Stimulated activated CD8-positive, alpha-beta memory T cell treated with anti-CD3 and anti-CD28 coated beads, Interleukin-15, amount 100 ng/mL, for 4 hours (primary cell): ENCODE measurements at places on chromosomes 2 and 18.

- no peak for DNase-seq
Measured at GRCh38 chr2:20514596-20515269, 67.9 kb downstream of the RHOB start.

DNA sequence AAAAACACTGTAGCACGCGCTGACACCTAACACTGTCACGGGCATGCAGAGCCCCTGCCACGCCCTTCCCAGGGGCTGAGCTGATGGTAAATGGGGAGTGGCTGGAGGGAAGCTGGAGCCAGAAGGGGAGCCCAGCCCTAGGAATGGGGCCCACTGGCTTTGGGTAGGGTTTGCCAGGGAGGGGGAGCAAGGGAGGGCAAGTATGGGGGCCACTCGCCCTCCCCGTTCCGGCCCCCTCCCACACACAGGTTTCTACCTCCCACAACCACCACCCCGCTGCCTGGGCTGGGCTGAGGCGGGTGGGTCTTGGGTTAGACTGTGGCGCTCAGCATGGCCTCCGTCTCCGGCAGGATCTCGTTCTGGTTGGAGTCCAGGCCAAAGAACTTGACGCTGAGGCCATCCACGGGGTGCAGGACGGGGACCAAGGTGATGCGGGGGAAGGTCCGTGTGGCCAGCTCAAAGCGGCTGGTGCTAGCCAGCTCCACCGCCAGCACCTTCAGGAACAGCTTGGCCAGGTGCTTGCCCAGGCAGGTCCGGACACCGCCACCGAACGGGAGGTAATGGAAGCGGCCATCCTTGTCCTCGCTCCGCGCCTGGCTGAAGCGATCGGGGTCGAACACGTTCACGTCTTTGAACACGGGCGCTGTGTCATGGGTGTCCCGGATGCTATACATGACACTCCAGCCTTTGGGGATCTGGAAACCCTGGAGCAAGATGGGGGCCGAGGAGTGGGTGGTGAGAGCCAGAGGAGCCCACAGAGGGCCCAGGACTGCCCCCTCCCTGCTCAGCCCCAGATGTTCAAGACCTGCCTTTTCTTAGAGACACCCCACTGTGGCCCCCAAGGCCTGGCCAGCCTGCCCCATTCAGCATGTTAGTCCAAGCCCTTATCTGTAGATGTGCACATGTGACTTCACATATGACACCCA lies 15.5 kb downstream of the CYP26B1 start:
- DNase-seq = no peak

- no peak for DNase-seq
Measured at GRCh38 chr2:157262248-157262647, 4.7 kb downstream of the GALNT5 start.

DNA sequence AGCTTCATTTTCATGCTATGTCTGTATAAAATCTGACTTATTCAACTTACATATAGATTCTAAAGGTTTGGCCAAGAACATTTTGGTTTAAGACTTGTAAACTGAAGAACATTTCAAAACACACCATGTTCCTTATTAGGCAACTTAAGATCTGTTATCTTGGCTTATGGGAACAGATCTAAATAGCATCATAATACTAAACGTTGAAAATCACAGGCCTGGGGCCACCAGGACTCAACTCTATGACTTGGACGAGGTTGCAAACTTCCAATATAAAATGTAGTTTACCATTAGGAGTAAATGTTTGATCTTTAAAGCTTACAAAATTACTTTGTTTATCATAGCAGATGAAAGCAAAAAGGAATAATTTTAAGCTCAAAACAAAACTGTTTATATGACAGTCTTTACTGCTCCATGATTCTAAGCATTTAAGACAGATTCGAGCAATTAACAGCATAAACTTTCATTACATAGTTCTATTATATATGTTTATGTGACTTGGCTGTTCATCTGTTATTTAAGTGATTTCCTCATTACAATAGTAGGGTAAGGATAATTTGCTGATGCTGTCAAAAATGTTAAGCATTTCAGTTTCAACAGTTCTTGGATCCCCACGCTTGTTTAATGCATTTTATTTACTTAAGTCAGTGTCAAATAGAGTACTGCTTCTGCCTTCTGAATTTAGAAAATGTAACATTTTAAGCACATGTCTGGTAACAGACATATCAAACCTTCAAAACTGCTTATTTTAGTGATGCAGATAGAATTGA lies 8.3 kb downstream of the TCF4 start:
- no peak for DNase-seq

GRCh38 chr2:210461401-210461800 lies 15.2 kb downstream of the LANCL1 start:
- DNase-seq = no peak

DNA sequence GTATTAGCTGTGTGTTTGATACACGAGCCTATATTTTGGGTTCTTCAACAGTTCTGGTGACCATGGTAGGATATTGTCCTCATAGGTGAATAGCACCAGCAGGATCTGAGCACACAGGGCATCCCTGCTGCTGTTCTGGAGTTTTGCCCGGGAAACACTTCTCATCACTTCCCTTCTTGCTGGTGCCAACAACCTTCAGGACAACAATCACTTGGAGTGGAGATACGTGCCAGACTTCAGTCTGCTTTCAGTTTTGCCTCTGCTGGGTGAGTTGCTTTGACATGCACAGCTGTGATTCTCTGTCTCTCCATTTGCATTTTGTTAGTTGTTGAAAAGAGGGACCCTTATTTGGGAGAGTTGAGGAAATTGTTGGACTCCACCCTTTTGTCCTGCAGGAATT lies 1347.2 kb upstream of the DDX18 start:
- DNase-seq = no peak

- DNase-seq = peak; percentile 43
Measured at GRCh38 chr2:28681158-28681571, 70.5 kb upstream of the PPP1CB start.

- no peak for DNase-seq
Measured at GRCh38 chr2:30255466-30256408, 24.4 kb downstream of the LBH start.

GRCh38 chr18:52007105-52007504 lies 332.9 kb upstream of the DCC start:
- DNase-seq = no peak

DNA sequence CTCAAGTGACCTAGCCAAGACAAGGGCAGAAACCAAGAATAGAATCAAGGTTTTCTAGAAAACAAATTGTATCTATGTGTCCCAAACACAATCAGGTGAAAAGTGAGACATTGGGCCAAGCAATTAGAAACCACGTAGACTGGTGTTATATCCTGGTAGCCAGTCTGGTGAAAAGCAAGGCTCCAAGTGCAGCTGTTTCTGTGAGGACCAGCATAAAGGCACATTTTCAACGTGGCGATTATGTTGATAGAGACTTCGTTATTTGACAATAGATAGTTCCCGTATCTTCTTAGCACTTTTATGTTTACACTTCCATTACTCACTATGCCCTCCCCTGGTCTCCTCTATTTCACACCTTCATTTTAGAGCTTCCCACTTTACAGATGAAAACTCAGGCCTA lies 103.2 kb upstream of the ZFP36L2 start:
- DNase-seq = no peak

GRCh38 chr2:132797556-132797955 lies 127.6 kb upstream of the LYPD1 start:
- DNase-seq = no peak

DNA sequence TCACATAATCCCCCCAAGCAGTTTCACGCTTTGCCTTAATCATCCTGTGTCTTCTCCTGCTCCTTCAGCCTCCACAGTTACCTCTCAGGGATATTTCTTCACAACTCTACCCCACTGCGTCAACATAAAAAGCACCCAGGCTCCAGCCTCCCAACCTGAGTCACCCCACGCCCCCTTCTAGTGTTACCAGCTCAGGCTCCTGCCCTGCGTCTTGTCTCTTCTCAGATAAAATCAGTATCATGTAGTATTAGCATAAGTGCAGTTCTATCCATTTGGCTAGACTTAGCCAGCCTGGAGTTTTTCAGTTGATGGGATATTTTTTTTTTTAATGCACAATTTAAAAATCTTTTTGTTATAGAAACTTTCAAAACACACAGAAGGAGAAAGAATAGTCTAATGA lies 9.6 kb upstream of the PELI1 start:
- no peak for DNase-seq

DNA sequence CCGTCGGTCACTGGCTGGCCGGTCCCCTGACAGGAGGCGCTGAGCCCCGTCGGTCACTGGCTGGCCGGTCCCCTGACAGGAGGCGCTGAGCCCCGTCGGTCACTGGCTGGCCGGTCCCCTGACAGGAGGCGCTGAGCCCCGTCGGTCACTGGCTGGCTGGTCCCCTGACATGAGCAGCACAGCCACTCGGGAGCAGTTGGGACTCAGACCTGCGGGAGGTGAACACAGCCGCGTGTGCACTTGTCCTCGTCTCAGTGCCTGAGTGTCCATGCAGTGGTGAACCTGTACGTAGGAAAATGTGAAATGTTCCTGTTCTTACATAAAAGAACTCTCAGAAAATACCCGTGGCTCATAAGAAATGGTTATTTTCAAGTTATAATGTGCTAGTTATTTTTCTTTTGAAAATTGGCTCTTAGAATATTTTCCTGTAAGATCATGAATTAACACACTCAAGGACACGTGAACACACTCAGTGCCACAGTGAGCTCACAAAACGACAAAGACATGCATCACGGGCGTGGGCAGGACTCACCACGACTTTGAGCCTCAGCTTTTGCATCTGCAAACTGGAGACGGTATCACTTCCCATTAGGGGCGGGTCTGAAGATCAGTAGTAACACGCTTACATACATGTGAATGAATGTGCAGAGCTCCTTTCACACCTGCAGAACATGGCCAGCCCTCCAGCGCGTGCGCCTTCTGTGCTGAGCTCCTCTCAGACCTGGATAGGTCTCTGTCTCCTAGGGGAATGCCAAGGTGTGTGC lies 21.1 kb upstream of the NFATC1 start:
- DNase-seq = no peak

DNA sequence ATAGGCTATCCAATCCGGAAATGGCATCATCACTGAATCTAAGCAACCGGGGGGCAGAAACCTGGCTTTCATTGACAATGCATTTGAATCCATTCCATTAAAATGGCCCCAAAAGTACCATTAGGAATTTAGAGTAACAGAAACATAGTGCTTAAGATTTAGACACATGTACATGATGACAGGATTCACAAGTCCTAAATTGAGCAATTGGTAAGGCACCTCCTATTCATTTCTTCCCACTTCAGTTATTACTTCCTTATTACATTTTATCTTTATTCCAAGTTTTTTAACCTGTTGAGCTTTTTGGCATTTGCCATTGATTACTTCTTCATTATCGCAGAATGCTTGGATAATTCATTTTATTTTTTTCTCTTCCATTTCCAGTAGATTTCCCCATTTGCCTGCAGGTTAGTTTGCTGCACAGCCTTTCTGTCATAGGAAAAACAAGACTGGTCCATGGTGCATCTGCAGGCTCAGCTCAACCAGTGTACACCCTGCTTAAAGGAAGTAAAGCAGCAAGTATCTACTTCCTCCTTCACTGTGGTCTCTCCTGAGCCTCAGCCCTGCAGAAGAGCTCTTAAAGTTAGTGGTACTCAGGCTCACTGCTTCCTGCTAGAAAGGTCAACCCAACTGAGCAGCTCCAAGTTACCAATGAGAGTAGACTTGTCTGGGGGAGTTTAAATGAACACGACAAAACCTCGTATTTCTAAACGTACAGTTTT lies 89.2 kb downstream of the DOCK10 start:
- DNase-seq = no peak

GRCh38 chr2:39218391-39218790 lies 25.4 kb downstream of the CDKL4 start:
- no peak for DNase-seq

DNA sequence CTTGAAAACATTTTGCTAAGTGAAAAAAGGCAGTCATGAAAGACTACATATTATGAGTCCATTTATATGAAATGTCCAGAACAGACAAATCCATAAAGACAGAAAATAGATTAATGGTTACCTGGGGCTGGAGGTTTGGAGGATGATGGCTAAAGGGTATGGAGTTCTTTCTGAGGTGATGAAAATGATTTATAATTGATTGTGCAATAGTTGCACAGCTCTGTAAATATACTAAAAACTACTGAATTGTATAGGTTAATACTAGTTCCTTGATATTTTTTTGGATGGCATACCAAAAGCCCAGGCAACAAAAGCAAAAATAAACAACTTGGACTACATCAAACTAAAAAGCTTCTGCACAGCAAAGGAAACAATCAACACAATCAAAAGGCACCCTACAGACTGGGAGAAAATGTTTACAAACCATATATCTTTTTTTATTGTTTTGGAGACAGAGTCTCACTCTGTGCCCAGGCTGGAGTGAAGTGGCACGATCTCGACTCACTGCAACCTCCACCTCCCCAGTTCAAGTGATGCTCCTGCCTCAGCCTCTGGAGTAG lies 21.5 kb downstream of the SOS1 start:
- DNase-seq = no peak

DNA sequence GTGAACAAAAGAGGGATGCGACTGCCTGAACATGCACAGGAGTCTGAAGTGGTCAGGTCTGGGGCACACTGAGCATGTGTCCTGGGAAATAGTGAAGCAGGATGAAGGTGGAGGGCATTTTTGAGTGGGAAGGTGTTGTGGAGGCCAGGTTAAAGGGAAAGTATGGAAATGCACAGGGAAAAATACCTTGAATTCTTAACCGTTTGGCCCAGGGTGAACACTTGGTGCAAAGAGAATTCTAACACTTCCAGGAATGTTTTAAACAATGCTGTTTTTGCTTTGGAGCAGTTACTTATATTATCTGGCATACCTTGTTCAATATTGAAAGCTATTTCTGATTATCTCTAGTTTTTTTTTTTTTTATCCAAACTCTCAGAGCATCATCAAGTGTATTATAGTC lies 623.5 kb downstream of the DCC start:
- DNase-seq = no peak

DNA sequence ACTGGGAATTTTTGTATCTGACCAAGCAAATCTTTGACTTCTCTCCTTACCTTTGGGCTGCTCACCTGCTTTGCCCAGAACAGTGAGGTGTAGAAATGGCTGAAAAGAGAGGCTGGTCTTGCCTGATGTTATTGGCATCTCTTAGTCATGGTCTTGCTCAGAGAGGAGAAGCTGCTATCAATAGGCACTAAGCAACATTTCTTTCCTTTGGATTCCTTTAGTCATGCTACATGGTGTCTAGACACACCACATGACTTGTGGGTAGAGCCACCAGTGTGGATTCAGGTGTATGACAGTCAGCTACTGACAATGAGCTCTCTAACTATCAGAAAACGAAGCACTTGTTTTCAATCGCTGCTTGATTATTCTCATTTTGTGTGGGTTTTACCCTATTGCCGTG lies 341.3 kb upstream of the DCC start:
- DNase-seq = no peak

DNA sequence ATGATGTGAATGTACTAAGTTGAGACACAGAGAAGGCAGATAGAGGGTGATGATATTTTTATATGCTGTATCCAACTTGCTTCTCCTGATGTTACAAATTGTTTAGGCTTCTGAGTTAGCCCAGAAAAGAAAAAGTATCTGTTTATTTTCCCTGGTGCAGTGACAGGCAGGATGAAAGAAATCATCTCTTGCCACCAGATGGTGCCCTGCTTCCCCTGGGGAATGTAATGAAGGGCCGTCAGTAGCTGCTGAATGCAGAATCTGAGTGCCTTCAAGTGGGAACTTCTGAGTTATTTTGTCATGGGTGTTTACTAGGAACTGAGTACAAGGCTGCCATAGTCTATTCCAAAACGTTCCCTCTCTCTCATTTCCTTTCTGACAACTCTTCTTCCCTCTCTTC lies 525.6 kb downstream of the MBD2 start:
- no peak for DNase-seq

GRCh38 chr2:130966775-130967490 lies 126.3 kb downstream of the FAM168B start:
- no peak for DNase-seq
